ENCODE measurements at places on chromosomes 2 and 18. TPM values are rescaled to one million over a fixed set of nuclear protein-coding genes. Genes with fewer than 3 reads are reported as not detected.

The DPP10 gene
- total RNA-seq: not detected

The CCDC68 gene
- total RNA-seq: 9.2 TPM

The ATP8B1 gene
- total RNA-seq: 29.2 TPM

The RFTN2 gene
- not detected for total RNA-seq

The IL37 gene
- not detected for total RNA-seq

The CRYGD gene
- not detected for total RNA-seq

The LIPT1 gene
- 3.6 TPM for total RNA-seq

The ELOA2 gene
- total RNA-seq: not detected

The MAP2 gene
- 5.3 TPM for total RNA-seq

The ARPC2 gene
- total RNA-seq: 396 TPM

The RTKN gene
- total RNA-seq: 53.7 TPM

The DOK6 gene
- total RNA-seq: under 0.01 TPM

The PXDN gene
- total RNA-seq: 118 TPM

The CD8A gene
- total RNA-seq: under 0.01 TPM

The GBX2 gene
- not detected for total RNA-seq

The CNNM4 gene
- total RNA-seq: 3.1 TPM

The POTEJ gene
- total RNA-seq: not detected

The AKAIN1 gene
- not detected for total RNA-seq

The DUSP2 gene
- 11.1 TPM for total RNA-seq

The TSGA10 gene
- 2.8 TPM for total RNA-seq

The AOX1 gene
- total RNA-seq: 4.7 TPM

The KLHL30 gene
- total RNA-seq: 0.85 TPM

The CAPN14 gene
- total RNA-seq: 2.2 TPM

The KDSR gene
- total RNA-seq: 53.3 TPM

The LRRTM1 gene
- not detected for total RNA-seq

The ABCG8 gene
- under 0.01 TPM for total RNA-seq

The RAB3GAP1 gene
- total RNA-seq: 87.5 TPM

The SAP130 gene
- total RNA-seq: 2.8 TPM

The DNAJC5G gene
- not detected for total RNA-seq

The ASPRV1 gene
- under 0.01 TPM for total RNA-seq

The FAM110C gene
- total RNA-seq: 21.4 TPM

The SERPINB5 gene
- 1,115 TPM for total RNA-seq

The REG3G gene
- not detected for total RNA-seq

The SATB2 gene
- 1.7 TPM for total RNA-seq

The MOCOS gene
- total RNA-seq: 15.9 TPM

The USP40 gene
- total RNA-seq: 17.6 TPM

The SLC4A5 gene
- total RNA-seq: 0.24 TPM

The TRMT61B gene
- 18.1 TPM for total RNA-seq

The FOXD4L1 gene
- total RNA-seq: under 0.01 TPM

The IL1RL2 gene
- total RNA-seq: 2.2 TPM

The TUBB8B gene
- 0.24 TPM for total RNA-seq
